AG09319 (cell line): ENCODE measurements at places on chromosomes 2 and 18.

DNA sequence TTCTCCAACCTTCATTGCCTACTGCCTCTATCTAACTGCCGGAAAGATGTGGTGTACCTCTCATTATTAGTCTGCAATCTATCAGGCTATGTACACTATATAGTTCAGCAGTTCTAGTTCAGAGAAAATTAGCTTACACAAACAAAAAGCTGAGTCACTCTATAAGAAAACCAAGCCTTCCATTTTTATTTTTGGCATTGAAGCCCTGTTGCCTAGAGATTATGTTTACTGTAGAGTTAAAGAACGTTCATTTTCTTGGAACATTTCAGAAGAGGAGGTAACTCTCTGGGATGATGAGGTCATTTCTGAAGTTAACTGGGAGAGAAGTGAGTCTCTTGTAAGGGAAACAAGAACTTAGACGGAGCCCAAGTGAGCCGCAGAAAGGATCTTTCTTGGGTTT, 133.5 kb downstream of the FAM124B start:
- peak; percentile 77 for DNase-seq

DNA sequence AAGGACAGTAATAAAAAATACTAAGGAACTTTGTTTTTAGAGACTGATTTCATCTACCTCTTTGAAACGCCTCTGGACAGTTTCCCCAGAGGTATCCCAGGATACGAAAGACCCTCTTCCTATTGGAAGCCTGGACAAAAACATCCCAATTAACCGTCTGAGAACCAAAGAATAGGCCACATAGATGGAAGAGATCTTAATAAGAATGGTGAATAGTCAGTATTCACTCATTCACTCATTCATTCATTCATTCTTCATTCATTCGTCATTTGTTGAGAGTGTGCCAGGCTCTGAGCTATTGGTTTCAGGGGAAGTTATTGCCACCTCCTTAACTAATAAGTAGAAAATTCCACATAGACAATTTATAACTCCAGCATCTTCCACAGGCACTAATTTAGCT, 73.2 kb upstream of the SP5 start:
- DNase-seq, result no peak

- no peak for DNase-seq
Measured at GRCh38 chr2:143436951-143437350, 307.7 kb downstream of the ARHGAP15 start.

DNA sequence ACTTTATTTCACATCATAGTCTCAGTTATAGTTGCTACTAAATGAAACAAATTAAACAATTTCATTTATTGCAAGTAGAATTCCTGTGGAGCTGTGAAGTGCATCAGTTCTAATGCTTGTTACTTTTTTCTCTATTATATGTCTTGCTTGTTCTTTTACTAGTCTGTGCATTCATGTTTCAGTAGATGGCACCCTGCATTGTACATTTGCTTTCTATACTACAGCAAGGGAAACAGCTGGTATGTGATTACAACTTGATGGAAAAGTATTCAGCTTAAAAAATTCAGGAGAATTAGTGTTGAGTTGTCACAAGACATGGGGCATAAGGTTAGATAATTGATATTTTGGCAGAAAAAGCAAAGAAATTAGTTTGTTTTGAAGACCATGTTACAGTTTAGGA, 72.3 kb downstream of the TANK start:
- no peak for DNase-seq

DNA sequence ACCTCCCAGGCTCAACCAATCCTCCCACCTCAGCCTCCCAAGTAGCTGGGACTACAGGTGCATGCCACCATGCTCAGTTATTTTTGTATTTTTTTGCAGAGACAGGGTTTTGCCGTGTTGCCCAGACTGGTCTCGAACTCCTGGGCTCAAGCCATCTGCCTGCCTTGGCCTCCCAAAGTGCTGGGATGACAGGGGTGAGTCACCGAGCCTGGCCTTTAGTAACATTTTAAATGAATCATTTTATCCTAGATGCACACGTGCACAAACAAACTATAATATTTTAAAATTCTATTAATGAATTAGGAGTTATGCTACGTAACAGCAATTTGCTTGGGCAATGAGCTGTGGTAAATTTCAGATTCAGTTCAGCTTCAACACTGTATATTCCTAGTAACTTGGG, 862.5 kb upstream of the ID2 start:
- DNase-seq, result no peak

GRCh38 chr2:238635647-238636051, 208.9 kb downstream of the ASB1 start:
- DNase-seq, result peak; percentile 37
